Muscle of leg (tissue), 16 donors: ENCODE measurements at places on chromosomes 12 and 14. TPM values are rescaled to one million over a fixed set of nuclear protein-coding genes. Genes with fewer than 3 reads are reported as not detected.

Gene KRT8
- total RNA-seq: 1.1 TPM

Gene ENDOU
- 0.31 TPM for total RNA-seq

Gene ING4
- total RNA-seq: 59.5 TPM

Gene OR10AD1
- not detected for total RNA-seq

Gene SERPINA5
- total RNA-seq: 0.18 TPM

Gene GZMH
- 0.40 TPM for total RNA-seq

Gene GPR68
- total RNA-seq: 0.35 TPM

Gene SFSWAP
- total RNA-seq: 24.6 TPM

Gene KITLG
- total RNA-seq: 17.9 TPM
